ENCODE measurements at places on chromosomes 12 and 14.

DNA sequence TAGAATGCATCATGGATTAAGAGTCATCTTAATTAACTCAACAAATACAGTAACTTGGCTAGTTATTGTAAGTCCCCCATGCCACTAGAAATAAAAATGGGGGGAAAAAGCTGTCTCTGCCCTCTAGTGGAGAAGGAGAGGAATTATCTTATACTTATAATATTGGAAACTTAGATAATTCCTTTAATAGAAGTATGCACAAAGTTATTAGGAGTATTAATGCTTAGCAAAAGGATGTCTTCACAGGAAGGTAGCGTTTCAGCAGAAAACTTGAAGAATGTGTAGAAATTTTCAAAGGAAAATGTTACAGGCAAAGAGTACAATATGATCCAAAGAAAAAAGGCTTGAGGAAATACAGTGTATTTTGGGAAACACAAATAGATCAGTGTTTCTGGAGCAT, 19.8 kb downstream of the OR5AU1 start:
- no peak for DNase-seq

- no peak for DNase-seq
Observed at GRCh38 chr12:107349008-107349747, 255.8 kb upstream of the CRY1 start.

DNA sequence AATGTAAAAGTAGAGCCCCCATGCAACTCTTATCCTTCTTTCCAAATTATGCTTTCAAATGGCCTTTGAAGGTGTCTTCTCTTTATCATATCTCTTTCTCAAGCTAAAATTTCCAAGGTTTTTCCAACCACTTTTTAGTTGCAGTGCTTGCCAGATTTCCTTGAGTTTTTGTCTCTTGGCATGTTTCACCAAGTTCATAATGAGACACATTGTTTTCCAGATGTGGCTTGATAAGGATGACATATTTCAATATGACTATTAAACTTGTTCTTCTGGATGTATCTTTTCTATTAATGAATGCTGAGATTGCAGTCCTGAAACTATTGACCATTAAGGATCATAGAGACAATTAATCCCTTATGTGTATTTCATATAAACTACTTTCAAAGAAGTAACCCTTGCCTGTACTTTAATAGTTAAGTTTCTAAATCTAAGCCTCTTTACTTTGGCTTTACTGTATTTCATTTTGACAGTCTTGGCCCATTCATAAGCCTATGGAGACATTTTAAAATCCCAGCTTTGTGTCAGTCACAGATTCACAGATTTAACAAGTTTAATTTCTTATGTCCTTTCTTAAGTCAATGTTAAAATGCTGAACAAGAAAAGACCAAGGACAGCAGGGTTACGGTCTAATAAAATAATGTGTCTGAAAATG, 151.5 kb downstream of the LRFN5 start:
- DNase-seq: no peak

GRCh38 chr14:80560800-80561657, 349.7 kb upstream of the DIO2 start:
- DNase-seq: no peak

DNA sequence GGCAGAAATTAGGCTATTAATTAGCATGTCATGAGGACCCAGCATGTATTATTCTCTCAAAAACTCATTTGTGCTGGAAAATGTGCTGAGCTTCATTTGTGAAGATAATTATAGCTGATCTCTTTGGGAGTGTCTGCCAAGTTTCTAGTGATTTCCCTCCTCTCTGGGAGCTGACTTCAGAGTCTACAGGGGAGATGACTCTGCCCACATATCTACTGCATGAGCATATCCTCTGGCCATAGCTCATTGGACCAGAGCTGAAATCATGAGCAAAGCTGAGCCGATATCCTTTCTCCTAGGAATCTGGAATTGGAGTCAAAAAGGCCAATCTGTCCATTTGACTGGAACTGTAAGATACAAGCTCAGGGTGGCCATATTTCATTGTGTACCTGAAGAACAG, 5.9 kb downstream of the CCDC198 start:
- no peak for DNase-seq

DNA sequence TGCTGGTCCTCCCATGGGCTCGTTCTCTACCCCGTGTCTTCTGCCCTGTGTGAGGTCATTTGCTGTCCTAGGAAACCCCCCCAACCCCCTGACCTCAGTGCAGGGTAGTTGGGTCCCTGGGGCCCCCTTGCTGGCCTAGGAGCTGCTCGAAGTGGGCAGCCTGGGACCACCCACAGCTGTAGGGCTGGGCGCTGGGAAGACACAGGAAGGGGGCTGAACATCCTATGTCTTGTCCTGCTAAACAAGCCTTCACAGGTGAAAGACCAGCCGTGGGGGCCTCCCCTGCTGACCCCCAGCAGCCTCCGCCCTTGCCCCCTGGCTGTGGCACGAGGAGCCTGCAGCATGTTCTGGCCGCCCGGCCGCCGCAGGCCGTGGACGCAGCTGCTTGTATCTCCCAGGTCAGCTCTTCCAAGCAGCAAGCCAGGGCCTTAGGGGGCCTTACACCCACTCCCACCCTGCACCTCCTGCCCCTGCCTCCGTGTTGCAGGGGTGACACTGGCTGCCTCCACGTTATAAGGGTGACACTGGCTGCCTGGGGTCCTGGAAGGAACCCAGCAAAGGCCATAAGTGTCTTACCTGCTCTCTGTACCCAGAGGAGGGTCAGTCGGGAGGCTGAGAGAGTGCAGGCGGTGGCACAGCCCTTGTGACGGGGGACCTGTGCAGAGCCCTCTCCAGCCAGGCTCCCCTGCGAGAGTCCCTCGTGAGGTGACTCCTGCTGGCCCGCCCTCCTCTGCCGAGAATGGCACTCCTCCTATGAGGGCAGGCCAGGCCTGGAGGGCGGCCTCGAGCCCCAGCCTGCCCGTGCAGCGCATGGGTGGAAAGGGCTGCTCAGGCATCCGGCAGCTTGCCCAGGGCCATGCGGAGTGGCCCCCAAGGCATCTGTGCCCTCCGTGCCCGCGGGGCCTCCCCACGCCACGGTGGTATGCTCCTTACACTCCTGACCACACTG, 11.5 kb upstream of the TEX22 start:
- no peak for DNase-seq

All from stimulated activated CD8-positive, alpha-beta memory T cell treated with anti-CD3 and anti-CD28 coated beads, Interleukin-4, amount 100 ng/mL, for 1 hour (primary cell).